ENCODE measurements at places on chromosomes 16 and 17.

DNA sequence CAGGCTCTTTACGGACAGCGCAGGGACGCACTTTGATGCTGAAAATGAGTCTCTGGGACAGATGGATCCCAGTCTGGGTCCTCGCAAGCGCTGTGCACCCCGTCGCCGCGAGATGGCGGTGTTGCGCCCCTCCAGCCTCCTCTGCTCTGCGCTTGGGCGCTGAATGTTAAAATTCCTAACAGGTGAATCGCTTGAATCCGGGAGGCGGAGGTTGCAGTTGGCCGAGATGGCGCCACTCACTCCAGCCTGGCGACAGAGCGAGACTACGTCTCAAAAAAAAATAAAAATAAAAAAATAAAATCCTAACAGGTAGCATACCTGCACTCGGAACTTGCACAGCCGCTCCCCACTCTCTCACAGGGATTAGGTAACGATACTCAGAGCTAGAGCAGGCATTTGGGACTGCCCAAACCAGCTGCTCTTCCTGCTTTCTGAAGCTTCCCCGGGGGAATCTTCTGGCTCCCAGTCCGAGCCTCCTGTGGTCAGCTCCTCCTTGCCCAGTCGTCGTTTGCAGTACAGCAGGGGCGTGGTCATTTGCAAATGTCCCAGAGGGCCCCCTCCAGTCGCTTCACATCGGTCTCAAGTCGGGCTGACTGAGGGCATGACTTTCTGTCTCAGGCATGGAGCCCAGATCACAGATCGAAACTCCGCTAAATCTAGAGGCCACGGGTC is 26.2 kb upstream of the OSGIN1 start:
- DNase-seq = peak; percentile 92

GRCh38 chr16:29883987-29884386 is 15.4 kb downstream of the SEZ6L2 start:
- no peak for DNase-seq

DNA sequence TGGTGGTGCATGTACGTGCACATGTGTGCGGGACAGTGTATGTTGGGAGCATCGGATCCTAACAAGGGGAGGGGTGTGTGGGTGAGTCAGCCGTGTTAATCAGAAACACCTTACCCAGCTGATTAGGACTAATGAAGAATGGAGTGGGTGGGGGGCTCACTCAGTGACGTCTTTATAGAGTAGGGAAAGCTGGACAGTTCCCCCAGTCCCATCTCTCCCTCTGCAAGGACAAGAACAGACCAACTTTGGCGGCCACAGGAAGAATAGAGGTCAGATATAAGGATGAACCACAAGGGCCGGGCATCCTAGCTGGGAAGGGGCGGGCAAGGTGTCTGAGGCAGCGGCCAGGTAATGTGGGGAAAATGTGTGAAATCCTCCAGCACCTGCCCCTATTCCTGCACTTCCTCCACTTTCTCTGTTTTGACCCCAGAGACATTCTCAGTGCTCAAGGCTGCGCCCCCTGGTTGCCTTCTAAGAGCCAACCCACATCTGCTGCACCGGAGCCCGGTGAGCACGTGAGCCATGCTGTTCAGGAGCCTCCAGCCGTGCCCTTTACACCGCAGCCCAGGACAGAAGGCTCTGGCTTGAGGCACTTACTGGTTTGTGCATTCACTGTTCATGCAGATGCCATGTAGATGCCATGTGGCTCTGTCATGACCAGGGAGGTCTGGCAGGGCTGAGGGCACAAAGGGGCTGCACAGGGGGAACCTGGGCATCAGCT is 18.9 kb upstream of the TBX21 start:
- DNase-seq = no peak

- DNase-seq = peak; percentile 40
These were observed at the start of gene MMD for GRCh38 chr17:55421179-55421934. Gene MMD (minus strand): TSS chr17:55421835. CDS start chr17:55421695, 140 bp downstream.

GRCh38 chr17:6512552-6512951 is 43.8 kb downstream of the PITPNM3 start:
- no peak for DNase-seq

GRCh38 chr17:40596261-40596919 is 31.1 kb upstream of the CCR7 start:
- DNase-seq = no peak

- no peak for DNase-seq
These were observed 727.9 kb upstream of the SOX9 start for GRCh38 chr17:71392715-71393567.

- DNase-seq = no peak
These were observed 380.0 kb upstream of the SOX9 start for GRCh38 chr17:71740866-71741265.

DNA sequence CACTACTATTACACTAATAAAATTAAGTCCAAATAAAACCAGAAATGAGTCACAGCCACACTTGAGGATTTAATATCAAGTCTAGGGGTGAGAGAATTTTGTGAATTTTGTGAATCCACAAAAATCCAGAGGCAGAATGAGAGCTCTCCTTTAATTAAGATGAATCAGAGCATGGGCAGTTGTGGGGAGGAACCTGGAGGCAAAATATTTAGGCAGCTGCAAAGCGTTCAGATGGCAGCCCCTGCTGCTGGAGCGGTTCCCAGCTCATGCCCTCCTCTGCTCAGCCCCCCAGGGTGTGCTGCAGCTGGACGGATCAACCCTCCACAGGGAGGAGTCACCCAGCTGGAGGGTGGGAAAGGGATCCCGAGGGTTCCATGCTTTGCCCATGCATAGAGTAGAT is 43.4 kb upstream of the IRX6 start:
- no peak for DNase-seq

GRCh38 chr17:45578516-45579455 is 88.3 kb upstream of the PLEKHM1 start:
- DNase-seq = no peak

DNA sequence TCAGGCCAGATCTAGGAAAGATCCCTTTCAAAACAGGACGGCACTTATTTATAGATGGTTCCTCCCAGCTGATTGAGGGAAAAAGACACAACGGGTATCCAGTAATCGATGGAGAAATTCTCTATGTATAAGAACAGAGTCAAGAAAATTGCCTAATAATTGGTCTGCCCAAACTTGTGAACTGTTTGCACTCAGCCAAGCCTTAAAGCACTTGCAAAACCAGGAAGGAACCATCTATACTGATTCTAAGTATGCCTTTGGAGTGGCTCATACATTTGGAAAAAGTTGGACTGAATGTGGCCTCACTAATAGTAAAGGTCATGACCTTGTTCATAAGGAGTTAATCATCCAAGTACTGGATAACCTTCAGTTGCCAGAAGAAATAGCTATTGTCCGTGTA is 5.9 kb downstream of the HPR start:
- no peak for DNase-seq

GRCh38 chr16:35154627-35155026 is 1695.2 kb downstream of the TP53TG3F start:
- DNase-seq = no peak

DNA sequence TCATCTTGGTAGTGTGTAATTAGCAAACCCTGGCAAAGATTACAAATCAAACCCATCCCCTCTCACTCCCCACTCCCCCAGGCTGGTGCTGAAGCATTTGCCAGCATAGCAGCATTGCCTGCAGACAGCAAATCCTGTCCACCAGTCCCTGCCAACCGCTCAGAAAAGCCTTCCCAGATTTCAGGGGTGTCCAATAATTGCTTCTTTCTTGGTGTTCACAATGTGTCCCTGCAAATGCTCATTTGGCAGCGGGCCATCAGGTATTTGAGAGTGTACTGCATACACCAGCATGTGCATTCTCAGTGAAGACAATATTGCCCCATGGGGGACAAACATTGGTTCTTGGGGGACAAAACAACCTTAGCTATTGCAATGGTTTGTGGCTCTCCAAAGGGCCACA is 28.2 kb downstream of the ORC6 start:
- no peak for DNase-seq

DNA sequence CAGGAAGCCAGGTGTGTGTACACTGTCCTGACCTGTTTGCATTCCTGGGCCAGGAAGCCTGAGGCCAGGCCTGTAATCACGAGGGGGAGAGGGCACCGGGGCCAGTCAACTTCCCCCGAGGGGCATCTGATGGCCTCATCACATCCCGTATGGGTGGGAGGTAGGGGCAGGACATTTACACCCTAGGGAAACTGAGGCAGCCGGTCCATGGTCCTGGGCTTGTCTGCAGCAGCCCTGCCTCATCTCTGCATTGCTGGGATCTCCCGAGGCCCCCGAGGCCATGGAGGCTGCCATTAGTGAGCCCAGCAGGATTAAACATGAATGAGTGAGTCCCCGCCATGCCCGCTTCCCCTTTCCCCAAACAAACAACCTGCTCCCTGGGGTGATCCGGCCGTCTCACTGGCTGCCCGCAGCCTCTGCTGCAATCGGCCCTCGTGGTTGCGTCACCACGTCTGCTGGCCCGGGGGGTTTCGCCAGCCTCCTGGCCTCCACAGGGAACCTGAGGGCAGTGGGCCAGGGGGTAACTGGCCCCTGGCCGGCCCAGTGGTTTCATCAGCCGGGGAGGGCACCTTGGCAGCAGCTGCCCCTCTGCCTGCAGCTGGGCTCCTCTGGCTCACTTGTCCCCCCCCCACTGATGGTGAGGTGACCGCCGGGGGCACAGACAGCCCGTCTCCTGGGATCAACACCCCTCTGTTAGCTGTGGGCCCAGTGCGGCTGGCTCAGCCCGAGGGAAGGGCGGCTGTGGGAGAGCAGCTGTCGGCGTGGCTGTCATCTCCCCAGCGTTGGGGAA is 88.3 kb upstream of the GSE1 start:
- DNase-seq = no peak

DNA sequence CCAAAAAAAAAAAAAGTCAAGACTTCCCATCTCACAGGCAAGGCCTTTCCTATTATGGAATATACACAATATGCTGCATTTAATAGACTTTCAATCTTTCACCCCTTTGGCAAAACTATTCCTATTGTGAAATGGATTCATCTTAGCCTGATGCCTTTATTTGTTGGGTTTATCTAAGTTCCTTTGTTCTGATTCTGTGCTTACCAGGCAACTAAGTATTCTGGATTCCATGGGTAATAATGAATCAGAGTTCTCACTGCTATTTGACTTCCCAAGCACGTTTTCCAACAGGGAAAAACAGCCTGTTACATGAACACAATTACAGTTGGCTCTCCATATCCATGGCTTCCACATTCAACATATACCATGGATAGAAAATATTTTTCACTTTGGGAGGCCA is 135.5 kb downstream of the MYO1D start:
- DNase-seq = no peak

GRCh38 chr16:22751685-22752084 is 62.3 kb upstream of the HS3ST2 start:
- DNase-seq = no peak

DNA sequence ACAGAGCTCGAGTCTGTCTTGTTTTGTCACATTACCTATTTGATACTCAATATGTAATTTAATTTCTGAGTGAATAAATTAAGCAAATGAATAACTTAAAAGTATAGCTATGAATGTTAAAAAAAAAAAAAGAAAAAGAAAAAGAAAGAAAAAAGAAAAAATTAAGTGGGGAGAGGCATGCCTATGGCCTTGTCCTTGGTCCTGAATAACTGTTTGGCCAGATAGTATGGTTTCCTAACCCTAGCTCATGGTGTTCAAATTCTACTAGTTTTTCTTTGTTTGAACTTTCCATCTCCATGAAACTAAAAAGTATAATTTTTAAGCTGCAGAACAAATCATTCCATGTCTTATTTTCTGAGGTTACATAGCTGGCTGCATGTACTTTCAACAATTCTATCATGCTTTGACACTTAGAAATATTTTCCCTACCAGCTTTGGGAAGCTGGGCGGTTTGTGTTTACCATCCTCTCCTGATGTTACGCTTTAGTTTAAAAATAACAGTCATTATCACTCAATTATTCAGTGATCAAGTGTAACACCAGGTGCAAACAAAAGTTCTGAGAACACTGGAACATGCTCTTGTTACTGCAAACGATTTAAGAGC is 31.8 kb downstream of the TOX3 start:
- DNase-seq = no peak

GRCh38 chr17:44363613-44364159 is at the start of gene FAM171A2:
Gene FAM171A2 (minus strand): TSS chr17:44363853. CDS start chr17:44363714, 139 bp downstream.
- peak; percentile 86 for DNase-seq

DNA sequence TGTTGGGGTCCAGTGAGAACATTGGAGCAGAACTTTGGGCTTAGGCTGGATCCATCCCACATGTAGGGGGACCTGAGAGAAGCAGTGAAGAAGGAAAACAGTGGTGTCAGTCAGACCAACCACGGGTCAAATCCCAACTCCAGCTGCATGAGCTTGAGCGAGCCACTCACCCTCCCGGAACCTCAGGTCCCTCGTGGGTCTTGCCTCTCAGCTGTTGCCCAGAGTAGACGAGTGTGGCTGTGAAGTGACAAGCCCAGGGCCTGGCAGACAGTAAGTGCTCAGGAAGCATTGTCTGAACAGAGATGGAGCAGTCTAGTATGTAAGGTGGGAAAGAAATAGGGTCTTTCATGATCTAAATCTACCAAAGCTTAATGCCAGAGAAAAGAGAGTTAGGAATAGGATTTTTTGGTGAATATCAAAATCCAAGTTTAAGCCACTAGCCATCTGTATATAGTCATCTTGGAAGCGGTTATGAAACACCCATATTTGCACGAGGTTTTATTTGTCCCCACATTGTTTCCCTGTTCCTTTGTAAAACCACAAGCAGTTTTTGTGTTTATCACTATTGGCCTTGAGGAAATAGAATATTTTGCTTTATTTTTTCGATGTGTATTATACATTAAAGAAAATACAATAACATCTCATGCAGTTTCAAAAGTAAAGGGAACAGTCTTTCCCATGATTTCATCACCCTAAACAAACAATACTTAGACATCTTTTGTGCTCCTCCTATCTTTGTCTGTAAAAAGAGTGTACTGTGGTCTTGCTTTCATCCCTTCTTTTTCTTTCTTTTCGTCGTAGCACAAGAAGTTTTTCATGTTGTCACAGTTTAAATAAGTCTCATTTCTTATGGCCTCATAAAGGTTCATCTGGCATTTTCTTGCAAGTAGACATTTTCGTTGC is 112.0 kb downstream of the CLEC16A start:
- DNase-seq = no peak

DNA sequence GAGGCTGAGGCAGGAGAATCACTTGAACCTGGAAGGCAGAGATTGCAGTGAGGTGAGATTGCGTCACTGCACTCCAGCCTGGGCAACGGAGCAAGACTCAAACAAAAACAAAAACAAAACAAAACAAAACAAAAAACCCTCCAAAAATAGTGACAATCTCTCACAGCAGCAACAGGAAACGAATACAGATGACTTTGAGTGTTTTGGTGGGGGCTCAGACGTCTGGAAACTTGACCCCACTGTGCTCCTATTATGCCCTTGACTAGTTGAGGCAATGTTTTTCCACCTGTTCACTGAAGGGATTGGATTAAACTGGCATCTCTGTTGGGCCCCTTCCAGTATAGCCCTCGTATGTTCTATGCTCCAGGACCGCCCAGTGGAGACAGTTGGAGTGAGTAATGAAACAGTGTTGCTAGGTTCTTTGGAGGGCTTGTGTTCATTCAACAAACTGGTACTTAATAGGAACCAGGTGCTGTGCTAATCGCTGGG is 167.0 kb downstream of the UTP18 start:
- DNase-seq = no peak

DNA sequence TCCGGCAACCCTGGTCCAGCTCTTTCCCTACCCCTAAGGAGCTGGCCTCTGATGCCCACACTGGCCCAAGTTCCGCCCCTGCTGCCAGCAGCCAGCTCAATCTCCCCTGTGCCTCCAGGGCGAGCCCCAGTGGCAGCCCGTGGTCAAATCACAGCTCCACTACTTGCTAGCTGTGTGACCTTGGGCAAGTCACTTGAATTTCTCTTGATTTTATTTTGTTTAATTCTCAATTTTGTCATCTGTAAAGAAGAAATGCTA is 10.3 kb downstream of the CASKIN2 start:
- DNase-seq = no peak

- DNase-seq = no peak
These were observed 94.7 kb upstream of the SIAH1 start for GRCh38 chr16:48479955-48480354.
